Renal pelvis (tissue), 12 donors: ENCODE measurements at places on chromosomes 2 and 18. TPM values are rescaled to one million over a fixed set of nuclear protein-coding genes. Genes with fewer than 3 reads are reported as not detected.

DNA sequence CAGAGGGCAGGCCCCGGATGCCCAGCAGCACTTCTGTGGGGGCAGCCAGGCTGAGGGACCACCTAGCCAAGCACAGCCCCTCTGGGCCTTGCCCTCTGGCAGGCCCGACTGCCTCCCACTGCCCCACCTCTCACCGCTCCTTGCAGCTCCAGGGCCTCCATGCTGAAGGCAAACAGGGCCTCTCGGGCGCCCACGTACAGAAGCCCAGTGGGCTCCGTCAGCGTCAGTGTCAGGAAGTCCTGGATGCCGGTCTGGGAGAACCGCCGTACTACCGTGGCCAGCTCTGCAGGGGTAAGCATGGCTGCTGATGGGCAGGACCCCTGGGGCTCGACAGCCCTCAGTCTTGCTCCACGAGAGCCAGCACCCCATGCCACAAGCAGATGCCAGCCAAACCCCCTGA is 3.7 kb downstream of the SEMA4C start:
- DNase-seq, result no peak

DNA sequence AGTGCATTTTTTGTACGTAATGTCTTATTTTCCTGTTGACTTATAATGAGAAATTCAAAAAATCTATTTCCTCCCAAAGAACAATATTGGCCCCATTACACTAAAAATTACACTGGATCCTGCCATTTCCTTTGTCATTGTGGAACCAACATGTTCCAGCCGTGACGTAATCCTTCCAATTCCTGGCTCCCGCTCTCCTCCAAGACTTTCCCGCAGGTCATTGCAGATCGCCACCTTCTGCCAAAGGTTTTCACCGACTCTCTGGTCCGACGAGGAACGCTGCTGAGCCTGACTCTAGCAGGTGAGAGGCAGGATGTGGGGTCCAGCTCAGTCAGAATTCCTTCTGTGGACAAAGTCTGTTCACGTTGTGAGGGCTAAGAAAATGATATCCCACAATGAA is 38.0 kb downstream of the PTGR3 start:
- DNase-seq, result no peak

DNA sequence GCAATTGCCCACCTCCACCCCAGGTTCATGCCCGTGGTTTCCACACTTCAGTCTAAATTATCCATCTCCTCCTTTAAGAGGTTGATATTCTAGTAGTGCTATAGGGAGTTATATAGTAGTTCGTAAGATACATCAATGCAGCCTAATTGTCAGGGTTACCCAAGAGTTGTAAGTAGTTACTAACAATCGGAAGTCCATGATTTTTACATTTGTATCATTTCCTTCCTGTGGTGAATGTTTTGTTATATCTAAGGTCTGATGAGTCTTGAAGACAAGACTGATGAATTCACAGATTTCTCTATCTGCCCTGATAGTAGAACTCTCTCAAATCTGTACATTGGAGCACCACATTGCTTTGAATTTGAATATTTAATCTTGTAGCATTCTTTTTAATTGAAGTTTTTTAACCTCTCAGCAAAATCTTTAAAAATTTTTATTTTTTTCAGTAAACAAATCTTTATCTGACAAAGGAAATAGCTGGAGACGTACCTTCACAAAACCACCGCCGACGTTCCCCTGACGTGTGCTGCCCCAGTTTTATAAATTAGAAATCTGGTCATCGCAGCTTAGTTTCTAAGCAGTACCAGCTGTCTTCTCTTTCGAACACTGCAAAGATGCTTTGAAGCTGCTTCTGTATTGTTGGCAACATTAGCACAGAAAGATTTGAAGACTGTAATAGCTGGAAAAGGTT is 264.5 kb downstream of the SOCS6 start:
- no peak for DNase-seq

DNA sequence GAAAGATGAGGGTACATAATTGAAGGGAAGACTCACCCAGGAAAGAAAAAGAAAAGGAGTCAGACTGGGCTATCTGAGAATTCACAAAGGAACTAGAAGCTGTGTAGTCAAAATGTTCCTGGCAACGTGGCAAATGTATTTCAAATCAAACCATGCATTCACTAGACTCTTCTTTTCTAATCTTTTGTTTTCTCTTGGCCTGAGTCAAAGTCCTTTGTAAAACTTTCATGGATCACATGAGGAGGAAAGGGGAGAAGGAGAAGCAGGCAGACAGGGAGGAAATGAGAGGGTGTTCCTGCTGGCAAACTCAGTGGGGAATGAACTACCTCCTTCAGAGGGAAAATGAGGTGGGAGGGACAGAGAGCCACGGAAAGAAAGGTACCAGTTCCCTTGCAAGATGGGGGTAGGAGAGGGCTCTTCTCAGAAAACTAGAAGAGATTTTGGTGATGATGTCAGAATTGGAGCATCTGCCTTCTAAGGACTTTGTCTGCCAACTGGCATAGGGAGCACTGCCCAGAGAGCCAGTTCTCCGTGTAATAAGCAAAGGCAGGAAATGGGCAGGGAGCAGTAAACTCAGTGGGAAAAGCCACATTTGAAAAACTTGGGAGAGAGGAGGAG is 51.4 kb downstream of the SLC8A1 start:
- no peak for DNase-seq

- DNase-seq, result no peak
Observed at GRCh38 chr2:233972941-233973575, 55.9 kb downstream of the TRPM8 start.

- no peak for DNase-seq
Observed at GRCh38 chr2:127065299-127065939, 41.5 kb downstream of the BIN1 start.

- no peak for DNase-seq
Observed at GRCh38 chr2:100548771-100549170, 14.0 kb upstream of the PDCL3 start.

DNA sequence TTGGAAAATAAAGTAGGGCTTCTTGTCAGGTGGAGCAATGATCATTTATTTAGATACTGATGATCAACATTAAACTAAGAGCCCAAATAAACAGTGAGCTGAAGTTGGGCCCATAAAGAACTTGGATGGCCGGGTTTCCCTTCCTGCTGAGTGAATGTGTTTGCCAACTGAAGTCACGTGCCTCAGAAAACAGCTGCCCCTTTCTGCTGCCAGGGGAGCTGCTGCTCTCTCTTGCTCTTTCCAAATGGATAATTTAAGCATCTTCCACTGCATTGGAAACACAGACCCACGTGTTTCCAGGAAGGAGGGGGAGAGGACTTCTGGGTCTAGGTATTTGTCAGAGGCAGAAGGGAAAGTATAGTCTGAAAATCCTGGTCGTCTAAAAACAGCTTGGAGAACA is 22.9 kb upstream of the NCKAP5 start:
- DNase-seq, result no peak

GRCh38 chr2:185335879-185336278 is 402.7 kb upstream of the FSIP2 start:
- DNase-seq, result no peak

DNA sequence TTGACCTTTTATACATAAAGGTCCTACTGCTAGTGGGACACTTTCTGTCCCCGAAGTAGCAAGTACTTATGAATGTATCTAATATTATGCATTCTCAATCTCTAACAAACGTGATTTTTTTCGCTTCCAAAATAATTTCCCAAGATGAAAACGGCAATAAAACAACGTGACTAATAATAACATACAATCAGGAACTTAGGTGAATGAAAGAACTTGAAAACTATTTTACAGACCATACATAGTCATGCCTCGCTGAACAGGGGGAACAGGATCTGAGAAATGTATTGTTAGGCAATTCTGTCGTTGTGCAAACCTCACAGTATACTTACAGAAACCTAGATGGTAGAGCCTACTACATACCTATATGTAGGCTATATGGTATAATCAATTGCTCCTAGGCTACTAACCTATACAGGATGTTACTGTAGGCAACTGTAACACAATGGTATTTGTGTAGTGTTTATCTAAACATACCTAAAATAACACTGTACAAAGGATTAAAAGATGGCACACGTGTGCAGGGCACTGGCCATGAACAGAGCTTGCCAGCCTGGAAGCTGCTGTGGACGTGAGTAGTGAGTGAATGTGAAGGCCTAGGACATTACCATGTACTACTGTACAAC is 2.5 kb downstream of the RTN4 start:
- no peak for DNase-seq

- no peak for DNase-seq
Observed at GRCh38 chr2:233119806-233120205, 59.7 kb downstream of the INPP5D start.

DNA sequence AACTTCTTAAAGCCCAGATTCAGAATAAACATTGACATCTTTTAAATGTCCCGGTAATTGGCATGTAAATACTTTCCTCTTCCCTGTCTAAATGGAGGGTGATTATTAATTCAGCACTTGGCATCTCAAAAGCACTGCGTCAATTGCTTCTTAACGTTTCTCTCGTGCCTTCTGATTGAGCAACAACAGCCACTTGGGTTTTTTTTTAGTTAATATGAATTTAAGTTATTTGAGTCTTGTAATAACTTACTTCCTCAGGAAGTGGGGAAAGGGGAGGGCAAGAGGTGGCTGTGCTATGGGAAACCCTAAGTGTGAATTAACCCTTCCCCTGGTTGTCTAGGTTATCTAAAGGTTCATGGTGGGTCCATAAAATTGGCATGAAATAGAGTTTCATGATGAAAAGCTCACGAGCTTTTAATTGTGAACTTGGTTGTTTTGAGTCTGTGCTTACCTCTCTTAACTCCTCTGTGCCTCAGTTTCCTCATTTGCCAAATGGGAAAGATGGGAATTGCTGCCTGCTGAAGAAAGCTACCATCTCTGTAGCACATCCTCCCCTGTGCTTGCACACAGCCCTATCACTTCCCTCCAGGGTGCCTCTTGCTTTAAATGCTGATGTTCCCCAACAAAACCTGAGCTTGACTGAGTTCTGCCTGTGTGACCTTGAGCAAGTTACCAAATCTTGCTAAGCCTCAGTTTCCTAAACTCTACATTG is 126.3 kb upstream of the BCL2L11 start:
- DNase-seq, result no peak

Gene TYMS
- 138 TPM for polyA plus RNA-seq

Gene SLC14A1
- 1.8 TPM for polyA plus RNA-seq
